ENCODE measurements at places on chromosomes 3 and 15. TPM values are rescaled to one million over a fixed set of nuclear protein-coding genes. Genes with fewer than 3 reads are reported as not detected.

GRCh38 chr3:4734454-4734853 lies 241.3 kb downstream of the ITPR1 start:
- no peak overlapping the region for H3K4me3 ChIP-seq
- no peak for DNase-seq
- no peaks in the 10 kb centered on the region for H3K27me3 ChIP-seq
- peaks cover 27% of the 10 kb centered on the region for H3K4me1 ChIP-seq

GRCh38 chr3:58858126-58858525 lies 191.6 kb upstream of the FAM3D start:
- no peaks in the 10 kb centered on the region for H3K27me3 ChIP-seq
- DNase-seq = no peak
- H3K27ac ChIP-seq = no peak overlapping the region
- H3K36me3 ChIP-seq = no peaks in the 10 kb centered on the region
- H3K4me3 ChIP-seq = no peak overlapping the region

GRCh38 chr15:25694239-25694584 lies 168.9 kb downstream of the ATP10A start:
- peaks cover 68% of the 10 kb centered on the region for H3K36me3 ChIP-seq
- no peak overlapping the region for H3K27ac ChIP-seq
- H3K4me3 ChIP-seq = no peak overlapping the region
- no peaks in the 10 kb centered on the region for H3K4me1 ChIP-seq
- no peaks in the 10 kb centered on the region for H3K27me3 ChIP-seq
- no peak for DNase-seq

GRCh38 chr3:197518881-197519421 lies 36.8 kb downstream of the BDH1 start:
- no peaks in the 10 kb centered on the region for H3K27me3 ChIP-seq
- no peak for DNase-seq
- H3K4me1 ChIP-seq = peaks cover 11% of the 10 kb centered on the region
- H3K4me3 ChIP-seq = no peak overlapping the region
- peaks cover 23% of the 10 kb centered on the region for H3K36me3 ChIP-seq

DNA sequence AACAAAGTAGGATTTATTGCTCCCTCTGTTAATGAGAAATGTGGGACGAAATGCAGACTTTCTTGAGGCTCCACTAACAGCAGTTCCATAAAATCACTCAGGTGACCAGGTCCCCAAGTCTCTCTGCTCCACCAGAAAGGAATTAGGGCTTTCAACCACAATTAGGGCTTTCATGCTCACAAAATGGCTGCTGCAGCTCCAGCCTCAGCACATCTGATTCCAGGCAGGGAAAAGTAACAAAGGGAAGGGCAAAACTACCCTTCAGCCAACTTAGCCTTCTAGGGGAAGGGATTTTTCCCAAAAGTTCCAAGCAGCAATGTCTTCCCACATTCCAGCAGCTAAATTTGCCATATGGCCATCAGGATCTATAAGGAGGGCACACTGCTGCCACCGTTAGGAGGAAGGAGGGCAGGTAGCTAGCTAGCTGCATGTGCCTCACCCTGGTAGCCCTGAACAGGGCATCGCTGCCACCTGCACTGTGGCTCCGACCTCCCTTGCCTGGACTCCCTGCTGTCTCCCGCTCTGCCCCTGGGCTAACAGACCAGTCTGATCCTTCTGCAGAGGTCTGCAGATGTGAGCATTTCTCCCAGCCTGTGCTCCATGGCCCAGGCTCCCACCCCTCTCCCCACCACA lies 12.8 kb downstream of the CFAP100 start:
- no peaks in the 10 kb centered on the region for H3K4me1 ChIP-seq
- DNase-seq = no peak
- H3K27me3 ChIP-seq = peaks cover 6% of the 10 kb centered on the region

- peaks cover 61% of the 10 kb centered on the region for H3K36me3 ChIP-seq
- H3K4me1 ChIP-seq = peaks cover 13% of the 10 kb centered on the region
These were observed 4.5 kb upstream of the FES start for GRCh38 chr15:90879730-90880366.

- no peaks in the 10 kb centered on the region for H3K36me3 ChIP-seq
- H3K27ac ChIP-seq = no peak overlapping the region
- peaks cover 8% of the 10 kb centered on the region for H3K4me1 ChIP-seq
- H3K27me3 ChIP-seq = no peaks in the 10 kb centered on the region
These were observed 2.1 kb upstream of the PLSCR1 start for GRCh38 chr3:146546366-146546965.

DNA sequence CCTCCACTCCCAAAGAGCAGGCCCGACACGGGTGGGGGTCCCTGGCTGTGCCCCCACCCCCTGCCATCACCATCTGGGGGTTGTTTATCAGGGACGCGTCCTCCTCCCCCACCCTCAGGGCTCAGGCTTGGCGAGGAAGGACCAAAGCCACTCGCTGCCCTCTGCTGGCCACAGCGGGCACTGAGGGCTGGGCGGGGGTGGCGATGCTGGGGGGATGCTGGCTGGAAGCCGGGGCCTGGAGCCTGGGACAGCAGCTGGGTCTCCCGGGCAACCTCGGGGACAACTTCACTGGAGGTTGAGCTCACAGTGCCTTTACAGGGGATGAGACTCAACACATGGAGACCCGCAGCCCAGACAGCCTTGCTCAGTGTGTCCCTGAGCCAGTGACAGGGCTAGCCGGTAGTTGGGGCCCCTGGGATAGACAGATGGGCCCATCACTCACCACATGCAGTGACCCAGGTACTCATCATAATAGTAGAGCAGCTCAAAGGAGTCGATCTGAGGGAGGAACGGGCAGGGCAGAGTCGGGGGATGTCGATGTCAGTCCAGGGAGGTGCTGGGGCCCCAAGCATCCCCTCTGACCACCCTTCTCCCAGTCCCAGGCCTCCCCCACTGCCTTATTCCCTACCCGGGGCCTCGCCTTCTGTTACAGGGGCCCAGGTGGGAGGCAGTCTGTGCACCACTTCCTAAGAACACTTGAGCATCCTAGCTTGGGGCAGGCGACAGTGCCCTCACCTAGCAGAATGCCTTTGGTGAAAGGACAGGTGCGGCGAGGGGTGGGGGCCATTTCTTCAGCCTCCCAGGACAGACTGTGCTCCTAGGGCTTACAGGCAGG lies 5.9 kb upstream of the CALML4 start:
- peaks cover 4% of the 10 kb centered on the region for H3K36me3 ChIP-seq
- DNase-seq = peak; percentile 34
- H3K4me1 ChIP-seq = peaks cover 43% of the 10 kb centered on the region
- no peaks in the 10 kb centered on the region for H3K27me3 ChIP-seq
- H3K27ac ChIP-seq = no peak overlapping the region
- no peak overlapping the region for H3K4me3 ChIP-seq

DNA sequence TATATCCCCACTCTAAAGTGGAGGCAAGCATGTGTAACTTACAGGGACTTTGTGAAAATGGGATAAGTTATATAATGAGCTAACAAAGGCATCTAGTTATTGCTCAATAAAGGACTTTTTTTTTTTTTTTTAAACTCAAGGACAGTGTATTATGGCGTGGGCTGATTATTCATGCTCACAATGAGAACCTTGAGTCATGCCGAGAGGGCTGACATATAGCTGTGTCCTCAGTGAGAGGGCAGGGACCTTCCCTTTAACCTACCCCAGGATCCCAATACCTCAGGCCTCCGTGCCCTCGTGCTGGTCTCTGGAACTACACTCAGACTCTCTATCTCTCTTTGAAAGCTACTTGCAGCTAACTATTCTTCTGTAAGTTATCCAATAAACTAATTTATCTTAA lies 319.9 kb upstream of the ICE2 start:
- no peak for DNase-seq
- peaks cover 81% of the 10 kb centered on the region for H3K4me1 ChIP-seq
- H3K36me3 ChIP-seq = no peaks in the 10 kb centered on the region

DNA sequence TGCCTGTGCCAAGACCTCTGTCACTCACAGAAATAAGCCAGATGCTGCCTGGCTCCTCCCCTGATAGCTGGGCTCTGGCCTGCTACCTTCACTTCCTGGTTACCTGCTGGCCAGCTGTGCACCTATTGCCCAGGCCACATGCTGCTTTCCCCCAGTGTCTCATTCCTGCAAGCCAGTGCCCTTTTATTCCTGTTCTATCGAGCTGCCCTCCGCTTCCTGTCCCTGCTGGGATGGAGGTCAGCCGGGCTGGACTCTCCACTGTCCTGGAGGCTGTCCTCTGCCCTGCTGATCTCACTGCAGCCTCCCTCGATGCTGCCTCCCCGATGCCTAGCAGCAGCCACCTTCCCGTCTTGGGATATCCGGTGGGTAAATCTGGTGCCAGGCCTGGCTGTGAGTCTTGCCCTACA lies 37.0 kb upstream of the SNRPA1 start:
- H3K27ac ChIP-seq = no peak overlapping the region
- H3K36me3 ChIP-seq = no peaks in the 10 kb centered on the region
- H3K4me1 ChIP-seq = peaks cover 25% of the 10 kb centered on the region
- no peak overlapping the region for H3K4me3 ChIP-seq

DUOXA1 gene
- 1.0 TPM for total RNA-seq

IGSF10 gene
- total RNA-seq = not detected

BCHE gene
- total RNA-seq = not detected

Data from CD4-positive, alpha-beta T cell (primary cell).